ENCODE measurements at places on chromosomes 6 and 20.

GRCh38 chr6:73519926-73520687 lies 725 bp downstream of the EEF1A1 start:
- peak; percentile 94 for DNase-seq

DNA sequence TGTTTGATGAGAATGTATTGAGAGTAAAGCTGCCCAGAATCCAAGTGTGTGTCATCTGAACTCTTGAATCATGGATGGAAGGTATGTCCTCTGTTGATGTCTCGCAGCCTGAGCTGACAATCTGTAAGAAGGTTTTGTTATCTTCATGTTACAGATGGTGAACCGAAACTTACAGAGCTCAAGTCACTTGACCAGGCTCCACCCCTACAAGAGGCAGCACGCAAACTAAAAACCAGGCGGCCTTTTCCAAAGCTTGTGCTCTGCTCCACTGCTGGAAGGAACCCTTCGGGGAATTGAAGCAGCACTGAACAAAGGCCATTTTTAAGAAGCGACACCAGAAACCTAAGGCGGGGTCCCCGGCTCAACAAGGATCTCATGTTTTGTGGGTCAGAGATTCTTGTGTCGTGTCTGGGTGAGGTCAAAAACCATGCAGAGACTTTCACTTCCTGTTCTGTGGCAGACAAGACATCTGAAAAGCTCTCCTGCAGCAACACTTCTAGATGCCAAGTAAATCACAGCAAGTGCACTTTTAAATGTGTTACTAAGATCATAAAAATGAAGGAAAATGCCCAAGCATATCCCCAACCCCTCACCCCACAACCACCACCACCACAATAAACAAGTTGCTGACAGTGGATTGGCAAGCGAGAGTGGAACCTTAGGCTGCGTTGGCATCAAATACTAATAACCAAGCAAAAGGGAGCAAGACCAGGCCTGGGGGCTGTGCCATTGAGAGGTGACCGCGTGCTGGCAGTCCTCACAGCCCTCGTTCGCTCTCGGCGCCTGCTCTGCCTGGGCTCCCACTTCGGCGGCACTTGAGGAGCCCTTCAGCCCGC lies 27.3 kb downstream of the NQO2 start:
- DNase-seq = peak; percentile 61

GRCh38 chr6:95515975-95516374 lies 61.4 kb upstream of the MANEA start:
- no peak for DNase-seq

DNA sequence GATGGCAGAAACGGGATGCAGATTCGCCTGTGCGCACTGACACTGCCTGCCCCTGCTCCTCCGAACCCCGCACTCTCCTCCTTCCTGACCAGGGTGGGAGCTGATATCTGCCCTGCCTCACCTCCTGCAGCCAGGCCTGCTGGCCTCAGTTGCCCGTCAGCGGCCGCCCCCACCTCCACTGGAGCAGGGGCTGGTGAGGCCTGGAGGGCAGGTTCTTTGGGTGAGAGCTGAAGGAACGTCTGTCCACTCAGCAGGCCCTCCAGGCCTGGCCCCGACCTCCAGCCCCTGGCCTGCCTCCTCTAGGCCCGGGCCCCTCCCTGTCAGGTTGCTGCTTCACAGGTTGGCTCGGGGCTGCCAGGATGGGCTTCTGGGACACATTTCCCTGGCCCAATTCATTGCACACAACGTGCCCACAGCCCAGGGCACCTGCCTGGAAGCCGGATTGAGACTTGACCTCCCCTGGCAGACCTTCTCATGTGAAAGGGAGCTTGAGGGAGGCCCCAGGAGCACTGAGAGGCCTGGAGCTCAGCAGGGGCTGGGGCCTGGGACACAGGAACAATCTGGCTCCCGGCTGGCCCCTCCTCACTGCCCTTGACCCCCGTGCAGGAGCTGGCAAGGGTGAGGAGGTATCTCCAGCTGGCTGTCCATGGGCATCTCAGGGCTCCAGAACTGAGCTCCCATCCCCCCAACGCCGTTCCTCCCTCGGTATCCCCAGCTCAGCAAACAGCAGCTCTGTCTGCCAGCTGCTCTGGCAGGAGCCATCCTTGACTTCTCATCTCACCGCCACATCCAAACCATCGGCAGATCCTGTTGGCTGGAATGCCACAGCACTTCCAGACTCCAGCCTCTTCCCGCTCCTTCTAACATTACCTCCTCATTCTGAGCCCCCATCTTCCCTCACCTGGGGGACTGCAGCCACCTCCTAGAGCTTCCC lies 39.5 kb downstream of the SPDEF start:
- no peak for DNase-seq

DNA sequence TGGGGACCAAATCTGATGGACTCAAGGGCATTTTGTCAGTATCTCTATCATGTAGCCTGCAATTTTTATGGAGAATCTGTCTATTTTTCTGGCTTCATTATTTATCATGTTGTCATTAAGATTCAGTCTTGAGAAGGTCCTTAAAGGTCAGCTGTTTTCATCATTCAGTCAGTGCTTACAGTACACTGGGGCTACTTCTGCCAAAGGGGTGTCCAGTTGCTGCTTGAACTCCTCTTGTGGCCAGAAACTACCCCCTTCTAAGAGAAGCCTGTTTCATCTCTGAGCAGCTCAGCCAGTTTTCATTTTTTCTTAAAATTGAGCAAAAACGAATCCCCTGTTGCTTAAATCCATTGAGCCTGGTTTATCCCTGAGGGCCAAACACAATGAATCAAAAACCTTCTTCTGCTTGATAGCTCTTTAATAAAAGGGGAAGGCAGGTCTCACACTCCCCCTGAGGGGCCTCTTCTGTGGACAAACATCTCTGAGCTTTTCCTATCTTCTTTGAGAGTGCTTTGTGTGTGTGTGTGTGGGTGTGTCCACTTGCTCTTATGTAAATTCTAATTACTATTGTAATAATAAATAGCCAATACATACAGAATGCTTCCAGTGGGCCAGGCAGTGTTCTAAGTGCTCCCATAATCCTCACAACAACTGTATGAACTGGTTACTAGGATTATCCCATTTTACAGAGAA lies 172.2 kb downstream of the PLCB1 start:
- no peak for DNase-seq

Data from activated CD8-positive, alpha-beta memory T cell treated with anti-CD3 and anti-CD28 coated beads, Interleukin-2, amount 50 U/mL, for 48 hours (primary cell).